ENCODE measurements at places on chromosomes 2 and 18. TPM values are rescaled to one million over a fixed set of nuclear protein-coding genes. Genes with fewer than 3 reads are reported as not detected.

ASXL3 gene
- under 0.01 TPM for total RNA-seq

ANO7 gene
- total RNA-seq = 1.6 TPM

PLGLB2 gene
- total RNA-seq = 1.2 TPM

CNRIP1 gene
- total RNA-seq = 36.4 TPM

SCYGR4 gene
- not detected for total RNA-seq

LOXHD1 gene
- total RNA-seq = not detected

CPLX4 gene
- not detected for total RNA-seq

MZT2B gene
- total RNA-seq = 157 TPM

MRO gene
- total RNA-seq = not detected

PER2 gene
- 3.9 TPM for total RNA-seq

ALLC gene
- total RNA-seq = not detected

KLHL41 gene
- 32.3 TPM for total RNA-seq

PHOSPHO2 gene
- 2.1 TPM for total RNA-seq

TMEM178A gene
- total RNA-seq = 0.06 TPM

FSIP2 gene
- 0.13 TPM for total RNA-seq

TSPYL6 gene
- total RNA-seq = not detected

EFEMP1 gene
- 52.5 TPM for total RNA-seq

TNFAIP6 gene
- total RNA-seq = 20.3 TPM

DYNAP gene
- total RNA-seq = not detected

OST4 gene
- 325 TPM for total RNA-seq

SPRED2 gene
- 8.6 TPM for total RNA-seq

KYNU gene
- 1.5 TPM for total RNA-seq

RFX8 gene
- total RNA-seq = 27.8 TPM

LANCL1 gene
- 41.8 TPM for total RNA-seq

AOX1 gene
- 43.0 TPM for total RNA-seq

SLC19A3 gene
- total RNA-seq = 0.17 TPM

MALL gene
- not detected for total RNA-seq

MC4R gene
- total RNA-seq = not detected

RPRM gene
- not detected for total RNA-seq

SNED1 gene
- total RNA-seq = 53.1 TPM

CIB4 gene
- total RNA-seq = not detected

MPP4 gene
- 140 TPM for total RNA-seq

TUBB8B gene
- total RNA-seq = not detected

NTSR2 gene
- not detected for total RNA-seq

MPPE1 gene
- 29.0 TPM for total RNA-seq

Data from LHCN-M2 (cell line).